ENCODE measurements at places on chromosomes 4 and X. TPM values are rescaled to one million over a fixed set of nuclear protein-coding genes. Genes with fewer than 3 reads are reported as not detected.

- no peaks in the 10 kb centered on the region for H3K4me1 ChIP-seq
- no peak overlapping the region for H3K4me3 ChIP-seq
- no peak overlapping the region for H3K27ac ChIP-seq
- no peaks in the 10 kb centered on the region for H3K36me3 ChIP-seq
Measured at GRCh38 chr4:38241541-38241940, 281.3 kb downstream of the PTTG2 start.

The NUDT11 gene
- 2.9 TPM for total RNA-seq

The PRSS12 gene
- 1.4 TPM for total RNA-seq

GRCh38 chr4:24988776-24989175, 42.0 kb downstream of the LGI2 start:
- peaks cover 50% of the 10 kb centered on the region for H3K4me1 ChIP-seq
- H3K4me3 ChIP-seq: no peak overlapping the region
- no peaks in the 10 kb centered on the region for H3K36me3 ChIP-seq

DNA sequence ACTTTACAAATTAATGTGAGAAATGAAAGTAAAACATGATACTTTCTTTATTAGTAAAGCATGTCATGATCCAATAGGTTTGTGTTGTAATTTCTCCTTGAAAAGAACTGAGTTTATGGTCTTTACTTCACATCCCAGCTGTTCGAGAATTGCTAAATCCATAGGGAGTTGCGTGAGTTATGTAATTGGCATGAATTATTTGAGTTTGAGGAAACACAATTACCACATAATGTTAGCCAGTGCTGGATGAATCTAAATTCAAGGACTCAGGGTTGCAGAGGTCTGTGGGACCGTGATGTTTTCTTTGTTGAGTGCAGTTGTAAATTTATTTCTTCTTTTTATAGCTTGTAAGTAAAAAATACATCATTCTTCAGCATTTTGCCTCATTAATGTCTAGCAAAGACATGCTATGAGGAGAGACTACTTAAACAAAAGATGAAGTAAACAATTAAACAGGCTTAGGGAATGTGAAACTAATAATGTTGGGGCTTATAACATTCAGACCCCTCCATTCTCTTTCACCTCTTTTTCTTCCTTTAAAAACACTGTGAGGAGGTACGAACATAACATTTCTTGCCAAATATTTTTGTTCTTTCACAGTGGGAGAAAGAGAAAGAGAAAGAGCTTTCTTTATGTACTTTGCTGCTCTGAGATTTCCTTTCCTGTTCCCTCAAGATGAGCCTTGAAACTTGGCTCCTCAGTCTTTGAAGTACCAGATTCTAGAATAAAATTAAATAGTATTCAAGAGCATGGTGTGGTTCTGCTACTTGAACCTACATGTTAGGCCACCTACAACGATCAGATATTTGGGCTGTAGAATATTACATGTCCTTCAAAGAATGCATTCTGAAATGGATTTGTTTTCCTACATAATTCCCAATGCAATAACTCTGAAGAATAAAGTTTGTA, 159.6 kb upstream of the ANK2 start:
- H3K27me3 ChIP-seq: no peaks in the 10 kb centered on the region
- H3K4me3 ChIP-seq: peak overlapping the region; percentile 45
- H3K4me1 ChIP-seq: peaks cover 15% of the 10 kb centered on the region
- DNase-seq: no peak
- H3K27ac ChIP-seq: peak overlapping the region; percentile 73

DNA sequence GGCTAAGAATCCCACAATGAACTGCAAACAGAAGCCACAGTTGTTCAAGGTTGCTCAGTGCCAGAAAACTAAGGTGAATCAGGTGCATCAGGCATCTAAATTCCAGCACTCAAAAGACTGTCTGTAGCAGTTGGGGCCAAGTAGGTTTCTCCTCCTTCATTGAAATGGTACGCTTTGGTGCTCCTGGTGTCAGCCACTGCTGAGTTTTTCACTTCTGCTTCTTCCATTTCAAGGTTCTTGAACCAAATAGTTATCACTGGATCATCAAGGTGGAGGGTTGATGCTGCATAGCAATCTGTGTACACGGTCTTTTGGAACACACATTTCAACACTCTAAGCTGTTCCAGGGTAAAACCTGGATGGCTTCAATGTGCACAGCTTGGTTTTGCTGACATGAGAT, 74.4 kb downstream of the TMA16 start:
- H3K36me3 ChIP-seq: no peaks in the 10 kb centered on the region
- H3K4me1 ChIP-seq: no peaks in the 10 kb centered on the region
- no peaks in the 10 kb centered on the region for H3K27me3 ChIP-seq
- DNase-seq: no peak
